Coronary artery (tissue), 2 donors: ENCODE measurements at places on chromosomes 12 and 14.
A peak's percentile ranks its signal among the peaks of the same experiment; 100 is the strongest.

DNA sequence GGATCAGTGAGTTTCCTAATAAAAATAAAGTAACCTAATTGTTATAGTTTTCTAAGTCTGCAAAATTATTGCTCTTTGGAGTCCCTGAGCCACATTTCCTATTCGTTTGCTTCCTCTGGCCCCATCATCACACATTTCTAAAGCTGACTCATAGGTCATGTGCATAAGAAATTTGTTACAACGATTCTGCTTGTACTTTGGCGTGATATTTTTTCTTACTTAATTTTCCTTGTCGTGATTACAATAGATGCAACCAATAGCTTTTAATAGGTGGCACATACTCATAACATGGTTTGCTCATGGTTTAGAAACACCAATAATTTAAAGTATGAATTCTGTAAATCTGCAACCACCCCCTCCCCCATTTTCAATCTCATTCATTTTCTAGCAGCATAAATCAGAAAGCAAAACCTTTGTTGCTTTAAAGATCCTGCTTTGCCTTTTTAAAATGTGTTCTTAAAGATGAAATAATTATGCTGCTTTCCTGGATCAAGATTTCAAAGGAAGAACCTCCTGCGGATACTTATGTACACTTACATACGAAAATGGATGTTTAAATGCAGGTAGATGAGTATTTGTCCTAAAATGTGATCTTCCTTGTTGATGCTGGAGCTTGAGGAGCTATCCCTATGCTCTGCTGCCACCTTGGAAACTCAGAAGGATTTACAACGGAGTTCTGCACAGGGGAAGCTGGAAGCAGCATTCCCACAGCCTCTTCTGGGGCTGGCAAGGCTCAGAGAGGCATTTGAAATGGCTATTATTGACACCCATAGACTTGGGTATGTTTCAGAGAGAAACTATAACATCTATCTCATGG, 1.7 kb upstream of the FLRT2 start:
- DNase-seq, result no peak

- DNase-seq, result peak; percentile 46
Observed at GRCh38 chr14:99146616-99147365, 125.2 kb downstream of the BCL11B start.

GRCh38 chr14:105881021-105881930, 354.9 kb downstream of the TMEM121 start:
- DNase-seq, result peak; percentile 65

DNA sequence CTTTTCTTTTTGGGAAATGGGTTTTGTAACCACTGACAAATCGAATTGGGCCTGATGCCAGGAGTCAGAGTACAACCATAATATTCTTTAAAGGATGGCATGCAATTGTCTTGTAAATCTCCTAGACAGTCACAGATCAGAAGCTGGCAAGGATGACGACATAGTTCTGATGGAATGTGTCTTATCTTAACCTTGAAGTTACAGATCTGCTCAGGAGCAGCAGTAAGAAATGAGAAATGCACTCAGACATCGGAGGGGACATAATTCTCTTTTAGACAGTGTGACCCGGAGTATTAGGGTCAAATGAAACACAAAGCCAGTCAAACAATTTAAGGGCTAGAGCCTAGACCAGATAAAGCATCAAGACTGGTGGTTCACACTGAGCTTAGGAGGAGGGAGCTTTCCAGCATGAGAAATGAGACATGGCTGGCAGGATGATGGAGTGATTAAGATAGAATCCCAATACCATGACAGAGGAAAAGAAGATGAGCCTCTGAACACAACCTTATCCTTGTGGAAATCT, 17.5 kb downstream of the CBX5 start:
- DNase-seq, result no peak

DNA sequence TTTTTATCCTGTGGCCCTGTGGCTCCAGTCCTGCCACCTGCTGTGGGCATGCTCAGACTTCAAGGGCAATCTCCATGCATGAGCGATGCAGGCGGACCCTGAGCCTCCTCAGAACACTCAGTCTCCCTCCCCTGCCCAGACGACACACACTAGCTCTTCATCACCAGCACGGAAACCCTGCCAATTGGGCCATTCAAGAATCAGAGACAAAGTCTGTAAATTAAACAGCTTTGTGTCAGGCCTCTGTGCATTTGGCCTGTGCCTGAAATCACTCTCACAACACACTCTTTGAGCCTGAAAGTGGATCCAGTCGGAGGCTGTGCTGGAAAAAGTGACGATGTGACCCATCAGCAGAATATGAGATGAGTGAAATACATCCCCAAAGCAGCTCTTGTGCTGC, 12.5 kb downstream of the POU6F1 start:
- no peak for DNase-seq

DNA sequence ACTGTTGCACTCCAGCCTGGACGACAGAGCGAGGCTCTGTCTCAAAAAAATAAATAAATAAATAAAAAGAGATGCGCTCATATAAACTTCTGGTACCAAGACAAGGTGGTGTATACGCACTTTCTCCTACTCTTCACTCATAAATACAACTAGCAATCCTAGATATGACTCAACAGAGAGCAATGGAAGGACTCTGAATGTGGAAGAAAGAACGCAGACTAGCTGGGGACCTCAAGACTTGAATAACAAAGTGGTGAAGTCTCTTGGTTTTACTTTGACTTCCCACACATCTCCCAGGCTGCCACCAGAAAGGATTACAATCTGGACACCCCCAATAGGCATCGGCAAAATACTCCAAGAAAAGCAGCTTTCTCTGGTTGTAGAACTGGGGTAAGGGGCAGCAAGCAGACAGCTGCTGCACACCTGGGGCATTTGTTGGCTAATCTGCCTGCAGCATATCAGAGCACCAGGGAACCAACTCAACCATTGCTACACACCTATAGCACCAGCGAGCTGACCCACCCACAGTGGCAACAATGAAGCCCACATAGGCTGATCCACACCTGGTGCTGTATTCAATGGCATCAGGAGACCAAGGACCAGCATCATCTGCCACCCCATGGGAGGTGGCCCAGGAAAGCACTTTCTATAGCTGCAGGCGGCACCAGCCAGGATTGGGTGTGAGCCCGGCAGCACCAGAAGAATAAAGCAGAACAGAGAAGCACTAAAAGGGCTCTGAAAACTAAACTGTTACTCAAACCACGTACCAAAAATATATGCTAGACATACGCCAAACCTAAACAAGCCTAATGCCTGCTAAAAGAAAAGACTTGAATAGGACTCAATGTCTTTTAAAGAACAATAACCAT, 1231.7 kb upstream of the TMEM132C start:
- DNase-seq, result no peak

- DNase-seq, result no peak
Observed at GRCh38 chr14:52875707-52876106, 75.1 kb downstream of the FERMT2 start.

DNA sequence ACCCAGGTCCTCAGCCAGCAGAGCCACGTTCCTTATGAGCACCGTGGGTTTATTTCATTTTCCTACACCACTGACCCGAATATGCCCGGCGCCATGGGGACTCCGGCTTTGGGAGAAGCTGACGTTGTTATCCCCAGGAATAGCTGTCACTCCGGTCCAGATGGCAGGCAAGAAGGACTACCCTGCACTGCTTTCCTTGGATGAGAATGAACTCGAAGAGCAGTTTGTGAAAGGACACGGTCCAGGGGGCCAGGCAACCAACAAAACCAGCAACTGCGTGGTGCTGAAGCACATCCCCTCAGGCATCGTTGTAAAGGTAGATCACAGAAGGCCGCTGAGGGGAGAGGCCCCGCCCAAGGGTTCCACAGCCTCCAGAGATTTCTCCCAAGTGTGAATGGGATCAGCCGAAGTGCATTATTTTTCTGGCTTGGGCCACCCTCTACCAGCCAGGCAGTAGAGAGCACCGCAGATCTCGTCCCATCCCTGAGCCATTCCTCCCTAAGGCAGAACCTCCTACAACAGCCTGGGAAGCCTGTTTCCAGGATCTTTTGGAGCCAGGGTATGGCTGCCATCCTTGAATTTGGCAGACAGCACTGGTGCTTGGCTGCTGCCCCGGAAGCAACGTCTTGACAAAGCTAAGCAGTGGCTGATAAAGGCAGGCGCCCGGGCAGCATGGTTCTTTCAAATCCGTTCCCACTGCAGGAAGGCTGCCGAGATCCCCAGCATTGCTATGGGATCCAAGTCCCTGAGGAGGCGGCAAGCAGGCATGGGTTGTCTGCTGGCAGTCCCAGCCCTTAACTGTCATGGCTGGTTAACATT, 17.8 kb downstream of the CDK2AP1 start:
- DNase-seq, result no peak

- no peak for DNase-seq
Observed at GRCh38 chr12:77213319-77213718, 147.9 kb upstream of the E2F7 start.

GRCh38 chr12:22415342-22416309, 81.1 kb upstream of the ST8SIA1 start:
- DNase-seq, result no peak

DNA sequence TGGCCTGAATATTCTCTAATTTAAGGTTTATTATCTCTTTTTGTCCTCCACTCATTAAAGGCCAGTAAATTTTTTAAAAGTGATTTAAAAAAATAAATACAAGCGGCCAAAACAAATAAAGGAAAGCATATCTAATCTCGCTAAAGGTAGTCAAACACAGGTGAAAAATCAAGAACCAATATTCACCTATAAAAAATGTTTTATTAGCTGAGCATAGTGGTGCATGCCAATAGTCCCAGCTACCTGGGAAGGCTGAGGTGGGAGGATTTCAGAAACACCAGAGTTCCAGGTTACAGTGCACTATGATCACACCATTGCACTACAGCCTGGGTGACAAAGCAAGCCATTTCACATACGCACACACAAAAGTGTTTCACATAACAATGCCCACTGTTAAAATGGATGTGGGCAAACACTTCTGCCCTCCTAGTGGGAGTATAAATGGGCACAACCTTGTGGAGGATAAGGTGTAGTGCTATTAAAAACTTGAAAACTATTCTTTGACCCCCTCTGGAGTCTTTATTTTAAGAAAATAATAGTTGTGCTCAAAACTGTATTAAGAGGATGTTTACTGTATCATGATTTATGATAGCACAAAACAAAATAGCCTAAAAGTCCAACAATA, 32.7 kb upstream of the NAP1L1 start:
- peak; percentile 1 for DNase-seq

- no peak for DNase-seq
Observed at GRCh38 chr12:9925705-9926393, 6.3 kb downstream of the CLEC2A start.

DNA sequence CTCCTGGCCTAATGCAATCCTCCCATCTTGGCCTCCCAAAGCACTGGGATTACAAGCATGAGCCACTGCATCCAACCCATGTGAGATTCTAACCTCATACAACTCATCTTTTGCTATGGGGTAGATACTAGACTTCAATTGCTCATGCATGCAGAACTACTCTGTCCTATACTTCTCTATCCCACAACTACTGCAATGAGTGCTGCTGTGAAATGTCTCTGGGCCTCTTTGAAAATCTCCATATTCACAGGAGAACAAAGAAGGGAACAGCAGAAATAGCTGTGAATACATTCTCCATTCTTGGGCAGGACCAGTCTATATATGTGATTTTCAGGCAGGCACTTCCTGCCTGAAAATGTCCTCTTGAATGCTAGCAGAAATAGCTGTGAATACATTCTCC, 220.7 kb upstream of the GRIP1 start:
- no peak for DNase-seq

GRCh38 chr14:80536456-80536855, 325.2 kb upstream of the DIO2 start:
- no peak for DNase-seq

- DNase-seq, result no peak
Observed at GRCh38 chr14:37147310-37147880, 25.0 kb downstream of the SLC25A21 start.

- no peak for DNase-seq
Observed at GRCh38 chr12:41653386-41654326, 465.5 kb downstream of the PDZRN4 start.

DNA sequence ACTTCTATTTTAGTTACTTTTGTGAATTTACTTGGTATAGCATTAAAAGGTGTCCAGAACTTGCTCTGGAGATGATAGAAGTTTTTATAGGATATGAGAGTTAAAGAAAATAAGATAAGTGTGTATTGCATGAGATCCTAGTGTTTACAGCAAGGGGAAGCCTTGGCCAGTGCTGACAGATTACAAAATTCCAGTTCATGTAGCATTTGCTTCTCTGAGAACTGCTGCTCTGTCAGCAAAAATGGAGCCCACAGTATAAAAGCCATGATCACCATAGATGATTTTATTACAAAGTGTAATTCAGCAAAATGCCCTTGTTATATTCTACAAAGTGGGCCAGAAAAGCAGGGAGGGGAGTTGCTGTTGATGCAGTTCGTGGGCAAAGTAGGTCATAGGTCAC, 40.0 kb upstream of the ATF1 start:
- DNase-seq, result no peak

DNA sequence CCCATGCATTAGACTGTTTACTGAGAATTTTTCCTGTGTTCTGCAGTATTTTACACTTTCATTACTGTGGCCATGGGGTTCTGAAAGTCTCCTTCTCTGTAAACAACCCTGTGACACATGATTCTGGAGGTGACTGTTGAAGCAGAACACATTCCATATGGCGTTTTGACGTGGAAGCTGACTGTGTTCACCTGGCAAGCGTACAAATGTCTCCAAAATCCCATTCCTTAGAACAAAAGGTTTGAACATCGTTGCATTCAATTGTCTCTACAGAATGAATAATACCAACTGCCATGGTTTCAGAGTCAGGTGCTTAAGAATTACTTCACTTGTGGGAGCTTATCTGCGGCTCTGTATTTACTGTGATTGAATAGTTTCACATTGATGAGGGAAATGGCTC, 485.6 kb upstream of the TMEM132C start:
- no peak for DNase-seq

GRCh38 chr14:104687601-104688504, 1.6 kb upstream of the INF2 start:
- no peak for DNase-seq

- no peak for DNase-seq
Observed at GRCh38 chr14:97776890-97777558, 979.8 kb downstream of the VRK1 start.
